Ascending aorta (tissue), 2 donors: ENCODE measurements at places on chromosomes 5 and 9. TPM values are rescaled to one million over a fixed set of nuclear protein-coding genes. Genes with fewer than 3 reads are reported as not detected.
A peak's percentile ranks its signal among the peaks of the same experiment; 100 is the strongest.

DNA sequence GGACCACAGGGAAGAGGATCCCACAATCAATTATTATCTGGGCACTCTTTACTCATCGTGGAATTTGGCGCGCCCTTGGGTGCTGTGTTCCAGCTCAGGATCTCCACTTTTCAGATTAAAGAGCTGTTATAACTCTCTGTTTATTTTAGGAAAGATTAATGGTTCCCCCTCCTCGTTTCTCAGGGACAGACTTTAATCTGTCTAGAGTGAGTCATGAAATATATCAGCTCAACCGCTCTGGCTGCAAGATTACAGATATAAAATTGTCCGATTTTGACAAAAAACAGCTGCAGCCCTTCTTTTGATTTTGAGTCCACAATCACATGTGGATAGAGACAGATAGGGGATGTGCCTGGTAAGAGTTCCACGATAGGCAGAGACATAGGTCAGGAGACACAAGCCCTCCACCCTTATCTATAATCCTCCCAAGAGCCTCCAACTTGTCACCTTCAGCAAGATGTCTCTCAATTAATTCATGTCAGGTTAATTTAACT, 77.6 kb upstream of the ANKRD55 start:
- no peak overlapping the region for H3K4me3 ChIP-seq
- no peaks in the 10 kb centered on the region for H3K27me3 ChIP-seq
- no peaks in the 10 kb centered on the region for H3K36me3 ChIP-seq
- no peak for DNase-seq

The CDC25C gene
- not detected for total RNA-seq

DNA sequence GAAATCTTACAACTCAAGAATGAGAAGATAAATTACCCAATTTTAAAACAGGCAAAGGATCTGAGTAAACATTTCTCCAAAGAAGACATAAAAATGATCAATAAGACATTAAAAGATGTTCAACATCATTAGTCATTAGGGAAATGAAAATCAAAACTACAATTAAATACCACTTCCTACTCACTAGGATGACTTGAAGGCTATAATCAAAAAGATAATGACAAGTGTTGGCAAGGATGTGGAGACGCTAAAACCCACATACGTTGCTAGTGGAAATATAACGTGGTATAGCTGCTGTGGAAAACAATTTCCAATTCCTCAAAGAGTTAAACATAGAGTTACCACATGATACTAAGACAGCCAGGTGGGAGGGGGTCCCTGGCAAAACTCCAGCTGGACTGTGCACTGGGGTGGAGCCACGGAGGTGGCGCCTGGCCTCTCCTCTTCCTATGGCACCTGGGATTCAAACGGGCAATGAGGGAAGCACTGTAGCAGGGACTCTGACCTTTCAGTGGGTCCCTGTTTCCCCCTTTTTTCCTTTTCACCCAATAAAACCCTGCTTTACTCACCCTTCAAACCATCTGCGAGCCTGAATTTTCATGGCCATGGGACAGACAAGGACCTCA, 5.9 kb downstream of the ARSB start:
- DNase-seq: no peak
- H3K36me3 ChIP-seq: no peaks in the 10 kb centered on the region
- H3K4me1 ChIP-seq: no peaks in the 10 kb centered on the region
- no peak overlapping the region for H3K27ac ChIP-seq
- H3K27me3 ChIP-seq: no peaks in the 10 kb centered on the region

The PLAC8L1 gene
- total RNA-seq: not detected

GRCh38 chr5:1119312-1119831, 7.5 kb upstream of the SLC12A7 start:
- H3K27ac ChIP-seq: no peak overlapping the region
- H3K4me1 ChIP-seq: no peaks in the 10 kb centered on the region
- no peak for DNase-seq
- H3K36me3 ChIP-seq: no peaks in the 10 kb centered on the region
- H3K27me3 ChIP-seq: no peaks in the 10 kb centered on the region

The IL5 gene
- not detected for total RNA-seq

DNA sequence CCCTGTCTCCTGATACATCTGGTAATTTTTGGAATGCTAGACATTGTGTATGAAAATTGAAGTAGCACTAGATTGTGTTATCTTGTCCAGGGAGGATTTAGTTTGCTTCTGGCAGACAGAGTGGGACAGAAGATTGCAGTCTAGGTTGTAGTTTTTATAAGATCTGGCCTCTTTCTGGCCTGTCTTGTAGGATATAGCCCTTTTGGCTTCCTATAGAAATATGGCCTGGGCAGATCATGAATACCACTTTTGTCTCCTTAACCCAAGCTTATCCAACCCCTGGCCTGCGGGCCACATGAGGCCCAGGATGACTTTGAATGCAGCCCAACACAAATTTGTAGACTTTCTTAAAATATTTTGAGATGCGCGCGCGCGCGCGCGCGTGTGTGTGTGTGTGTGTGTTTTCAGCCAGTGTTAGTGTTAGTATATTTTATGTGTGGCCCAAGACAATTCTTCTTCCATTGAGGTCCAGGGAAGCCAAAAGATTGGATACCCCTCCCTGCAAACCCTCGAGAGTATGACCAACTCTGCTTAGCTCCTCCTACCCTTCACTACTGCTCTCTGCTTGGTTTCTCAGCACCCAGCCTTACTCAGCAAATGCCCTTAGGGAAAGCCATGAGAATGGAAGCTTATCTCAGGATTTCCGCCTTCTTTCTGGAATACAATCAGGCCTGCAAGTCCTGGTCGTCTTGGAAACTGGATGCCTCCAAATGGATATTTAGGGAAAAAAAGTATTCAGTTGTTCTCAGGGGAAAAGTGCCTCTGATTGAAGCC, 26.5 kb downstream of the ANKRD33B start:
- no peaks in the 10 kb centered on the region for H3K27me3 ChIP-seq
- H3K4me1 ChIP-seq: peaks cover 4% of the 10 kb centered on the region
- H3K27ac ChIP-seq: peak overlapping the region; percentile 13
- no peak for DNase-seq

The MED7 gene
- 2.3 TPM for total RNA-seq

DNA sequence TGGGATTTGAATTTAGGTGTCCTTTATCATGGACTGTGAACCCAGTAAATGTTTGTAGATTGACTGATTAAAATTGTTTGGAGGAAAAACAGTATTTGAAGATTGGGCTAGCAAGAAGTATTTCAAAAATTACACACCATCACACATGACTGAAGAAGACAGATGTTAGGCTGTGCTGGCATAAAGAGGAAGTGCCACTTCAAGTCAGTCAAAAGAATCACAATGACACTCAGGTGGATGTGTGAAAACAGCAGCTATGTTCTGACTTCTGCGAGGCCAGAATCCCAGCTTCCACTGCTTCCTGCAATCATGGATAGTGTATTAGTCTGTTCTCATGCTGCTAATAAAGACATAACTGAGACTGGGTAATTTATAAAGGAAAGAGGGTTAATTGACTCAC, 393.3 kb downstream of the DMRT2 start:
- no peak overlapping the region for H3K4me3 ChIP-seq
- no peaks in the 10 kb centered on the region for H3K4me1 ChIP-seq
- H3K36me3 ChIP-seq: no peaks in the 10 kb centered on the region
- no peak overlapping the region for H3K27ac ChIP-seq
- DNase-seq: no peak

DNA sequence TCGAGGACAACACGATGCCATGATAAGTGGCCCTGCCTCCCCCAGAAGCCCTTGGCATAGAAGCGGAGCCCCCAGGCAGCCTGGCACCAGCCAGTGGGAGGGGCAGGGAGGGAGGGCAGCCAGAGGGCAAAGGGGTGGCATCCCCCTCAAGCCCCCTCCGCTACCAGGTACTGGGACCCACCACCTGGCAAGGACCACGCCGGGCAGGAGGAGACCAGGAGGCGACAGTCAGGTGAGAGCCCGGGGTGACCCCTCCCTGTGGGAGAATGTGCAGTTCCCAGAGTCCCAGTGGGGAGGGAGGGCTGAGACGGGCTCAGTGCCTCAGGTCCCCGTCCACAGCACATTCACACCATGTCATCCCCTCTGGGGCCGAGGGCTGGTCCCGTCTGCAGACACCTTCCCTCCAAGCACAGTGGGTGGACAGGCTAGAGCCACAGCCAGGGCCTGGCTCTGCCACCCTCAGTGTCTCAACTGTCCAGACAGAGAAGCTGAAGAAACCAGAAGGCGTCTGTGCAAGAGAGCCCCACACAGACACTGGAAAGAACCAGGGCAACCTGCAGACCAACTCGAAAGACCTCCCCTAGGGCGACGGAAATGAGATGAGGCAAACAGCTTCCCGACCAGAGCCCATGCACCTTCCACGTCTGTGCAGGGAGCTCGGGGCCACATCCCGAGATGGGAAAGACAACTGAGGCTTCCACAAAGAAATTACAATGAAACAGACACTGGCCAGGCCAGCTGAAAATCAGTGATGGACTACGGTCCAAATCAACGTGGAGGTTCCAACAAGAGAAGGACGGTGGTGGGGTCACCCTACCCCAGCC, 11.1 kb downstream of the BRD3 start:
- peaks cover 11% of the 10 kb centered on the region for H3K36me3 ChIP-seq
- no peaks in the 10 kb centered on the region for H3K27me3 ChIP-seq
- DNase-seq: peak; percentile 58
- peaks cover 8% of the 10 kb centered on the region for H3K4me1 ChIP-seq
- no peak overlapping the region for H3K4me3 ChIP-seq
- no peak overlapping the region for H3K27ac ChIP-seq

DNA sequence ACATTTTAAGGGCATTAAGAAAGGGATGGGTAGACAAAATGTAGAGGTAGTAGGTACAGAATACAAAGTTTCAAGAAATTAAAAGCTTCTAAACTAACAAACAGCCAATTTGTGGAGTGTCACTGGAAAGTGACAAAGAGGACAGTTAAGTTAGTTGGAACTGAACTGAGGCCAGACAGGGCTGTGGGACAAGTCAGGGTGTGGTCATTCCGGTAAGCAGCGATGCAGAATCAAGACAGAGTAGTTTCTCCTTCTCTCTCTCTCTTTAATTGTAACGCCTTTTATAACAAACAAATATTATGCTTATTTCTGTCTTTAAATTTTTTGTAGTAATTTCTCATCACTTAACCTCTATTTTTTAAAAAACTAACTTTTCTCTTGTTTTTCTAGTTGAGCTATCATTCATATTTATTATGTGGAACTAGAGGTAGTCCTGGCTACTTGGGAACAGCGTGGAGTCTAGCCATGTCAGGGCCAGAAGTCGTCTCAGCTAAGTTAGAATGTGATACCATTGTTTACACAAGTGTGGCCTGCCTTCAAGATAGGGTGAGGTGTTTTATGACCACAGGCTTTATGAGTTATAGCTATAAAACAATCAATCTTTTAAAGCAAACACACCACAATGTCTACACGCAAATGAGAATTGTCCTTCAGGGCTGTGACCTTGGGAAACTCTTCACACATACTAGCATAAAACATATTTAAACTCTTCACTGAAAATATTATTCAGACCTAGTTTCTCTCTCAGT, 115.3 kb upstream of the CDKN2B start:
- H3K27me3 ChIP-seq: no peaks in the 10 kb centered on the region
- H3K36me3 ChIP-seq: no peaks in the 10 kb centered on the region
- no peak for DNase-seq
- H3K27ac ChIP-seq: no peak overlapping the region
- no peaks in the 10 kb centered on the region for H3K4me1 ChIP-seq

The IFNA21 gene
- total RNA-seq: not detected

The ANKRD31 gene
- not detected for total RNA-seq

The C9orf50 gene
- not detected for total RNA-seq

- no peak overlapping the region for H3K4me3 ChIP-seq
- no peaks in the 10 kb centered on the region for H3K36me3 ChIP-seq
- no peaks in the 10 kb centered on the region for H3K4me1 ChIP-seq
- H3K27me3 ChIP-seq: no peaks in the 10 kb centered on the region
Observed at GRCh38 chr5:170892196-170892595, 30.4 kb downstream of the RANBP17 start.

DNA sequence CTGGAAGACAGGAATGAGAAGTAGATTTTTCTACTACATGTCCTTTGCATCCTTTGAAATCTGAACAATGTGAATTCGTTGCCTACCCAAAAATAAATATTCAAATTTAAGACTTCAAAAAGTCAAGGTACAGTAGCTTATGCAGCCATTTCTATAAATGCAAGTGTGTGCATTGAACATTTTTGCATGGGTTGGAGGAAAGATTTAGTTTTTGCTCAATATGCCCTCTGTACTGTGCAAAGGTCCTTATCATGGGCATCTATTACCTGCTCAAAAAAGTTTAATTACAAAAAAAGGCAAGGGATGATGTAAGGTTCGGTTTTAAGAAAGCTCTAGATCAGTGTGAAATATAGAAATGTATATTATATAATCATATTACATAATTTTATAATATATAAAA, 22.6 kb downstream of the AKNA start:
- H3K36me3 ChIP-seq: peaks cover 77% of the 10 kb centered on the region
- peaks cover 10% of the 10 kb centered on the region for H3K4me1 ChIP-seq
- H3K27me3 ChIP-seq: no peaks in the 10 kb centered on the region
- no peak overlapping the region for H3K4me3 ChIP-seq

The CCDC69 gene
- 101 TPM for total RNA-seq

DNA sequence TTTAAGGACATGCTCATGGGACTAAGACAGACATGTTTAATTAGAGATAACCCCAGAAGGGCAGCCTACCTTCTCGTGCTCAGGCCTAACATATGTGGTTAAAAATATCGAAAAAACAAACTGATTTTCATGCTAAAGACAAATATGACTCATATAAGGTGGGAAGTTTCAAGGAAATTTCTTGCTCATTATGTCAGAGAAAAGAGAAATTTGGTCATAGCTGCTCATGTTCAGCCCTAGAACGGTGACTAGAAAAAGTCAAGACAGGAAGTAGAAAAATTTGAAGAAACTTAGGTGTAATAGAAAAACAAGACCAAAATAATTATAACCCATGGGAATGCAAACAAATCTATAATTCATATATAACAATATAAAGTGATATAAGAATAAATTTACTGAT, 120.6 kb downstream of the PRDM9 start:
- no peaks in the 10 kb centered on the region for H3K27me3 ChIP-seq
- H3K4me3 ChIP-seq: no peak overlapping the region
- no peak overlapping the region for H3K27ac ChIP-seq
- no peaks in the 10 kb centered on the region for H3K4me1 ChIP-seq

- no peaks in the 10 kb centered on the region for H3K36me3 ChIP-seq
- H3K27me3 ChIP-seq: no peaks in the 10 kb centered on the region
- peak overlapping the region; percentile 90 for H3K27ac ChIP-seq
- peak overlapping the region; percentile 31 for H3K4me3 ChIP-seq
- DNase-seq: no peak
Observed at GRCh38 chr9:130185017-130185416, 12.8 kb downstream of the NCS1 start.

The PLCXD3 gene
- 7.2 TPM for total RNA-seq

GRCh38 chr5:180605554-180606214, 14.4 kb upstream of the SCGB3A1 start:
- H3K4me3 ChIP-seq: no peak overlapping the region
- H3K27me3 ChIP-seq: no peaks in the 10 kb centered on the region
- no peaks in the 10 kb centered on the region for H3K4me1 ChIP-seq
- DNase-seq: no peak

GRCh38 chr5:43065387-43065947, 25.3 kb upstream of the ANXA2R start:
- peak overlapping the region; percentile 99 for H3K27ac ChIP-seq
- H3K27me3 ChIP-seq: no peaks in the 10 kb centered on the region

The PCDH12 gene
- total RNA-seq: 7.2 TPM

DNA sequence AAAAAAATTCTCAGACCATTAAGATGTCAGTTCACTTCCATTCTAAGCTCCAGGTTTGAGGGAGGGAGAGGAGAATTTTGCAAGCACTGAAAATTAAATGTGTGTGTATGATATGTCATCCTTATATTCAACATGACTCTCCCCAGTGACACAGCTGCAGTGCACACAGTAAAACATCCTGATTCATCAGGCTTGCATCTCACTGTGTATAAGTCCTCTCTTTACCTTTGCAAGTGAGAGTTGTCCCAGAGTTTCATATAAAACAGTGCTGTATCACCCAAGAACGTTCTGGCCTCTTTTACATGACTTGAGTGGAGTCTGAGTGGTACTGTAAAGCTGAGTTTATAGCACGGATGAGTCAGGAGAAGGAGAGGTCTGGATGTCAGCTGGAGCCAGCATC, 50.0 kb downstream of the DMRT2 start:
- H3K27ac ChIP-seq: no peak overlapping the region
- no peaks in the 10 kb centered on the region for H3K27me3 ChIP-seq
- H3K36me3 ChIP-seq: no peaks in the 10 kb centered on the region
